Endodermal cell (in vitro differentiated cells): ENCODE measurements at places on chromosomes 6 and 20.

DNA sequence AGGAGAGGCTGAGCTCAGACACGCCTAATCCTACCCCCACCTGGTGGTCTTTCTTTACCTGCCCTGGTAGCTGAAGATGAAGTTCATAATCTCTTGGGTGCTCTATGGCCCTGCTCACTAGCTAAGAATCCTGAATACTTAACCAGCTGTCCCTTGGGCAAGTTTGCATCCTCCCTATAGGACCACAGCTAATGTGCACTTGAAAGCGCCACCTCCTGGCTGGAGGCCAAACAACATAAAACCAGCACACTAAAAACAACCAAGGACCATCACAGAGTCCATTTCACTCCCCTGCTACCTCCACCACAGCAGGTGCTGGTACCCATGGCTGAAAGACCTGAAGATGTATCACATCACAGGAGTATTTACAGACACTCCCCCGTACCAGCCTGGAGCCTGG lies 155.5 kb upstream of the SLC24A3 start:
- DNase-seq, result peak; percentile 66

DNA sequence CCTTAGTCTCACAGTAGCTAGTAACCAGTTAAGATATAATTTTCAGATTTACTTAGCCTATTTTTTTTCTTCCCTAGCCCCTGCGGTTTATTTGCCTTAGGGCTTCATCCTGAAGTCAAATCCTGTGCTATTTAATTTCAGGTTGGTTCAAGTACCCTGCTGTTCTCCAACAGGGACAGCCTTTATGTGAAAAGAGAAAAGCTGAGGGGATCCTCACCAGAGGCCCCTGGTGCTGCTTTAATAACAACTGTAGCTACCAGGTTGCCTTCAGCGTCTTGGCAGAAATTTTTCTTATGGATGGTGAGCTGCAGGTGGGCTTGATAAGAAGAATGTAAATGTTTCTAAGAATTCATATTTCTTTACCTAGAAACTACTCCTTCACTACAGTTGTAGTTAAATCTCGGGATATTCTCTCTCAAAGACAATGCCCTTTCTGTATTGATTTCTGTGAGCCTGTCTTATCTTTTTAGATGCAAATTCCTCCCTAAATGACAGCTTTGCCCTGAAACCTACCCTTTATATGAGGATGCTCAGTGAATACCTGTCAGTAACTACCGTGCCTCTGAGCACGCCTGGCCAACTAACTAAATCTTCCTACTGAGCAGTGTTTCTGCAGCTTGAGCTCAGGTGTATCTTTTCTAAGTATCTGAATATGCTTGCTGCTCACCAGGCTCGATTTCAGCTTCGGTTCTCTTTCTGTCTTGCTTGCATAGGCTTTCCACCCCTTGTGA lies 320.5 kb downstream of the MMUT start:
- DNase-seq, result peak; percentile 55

DNA sequence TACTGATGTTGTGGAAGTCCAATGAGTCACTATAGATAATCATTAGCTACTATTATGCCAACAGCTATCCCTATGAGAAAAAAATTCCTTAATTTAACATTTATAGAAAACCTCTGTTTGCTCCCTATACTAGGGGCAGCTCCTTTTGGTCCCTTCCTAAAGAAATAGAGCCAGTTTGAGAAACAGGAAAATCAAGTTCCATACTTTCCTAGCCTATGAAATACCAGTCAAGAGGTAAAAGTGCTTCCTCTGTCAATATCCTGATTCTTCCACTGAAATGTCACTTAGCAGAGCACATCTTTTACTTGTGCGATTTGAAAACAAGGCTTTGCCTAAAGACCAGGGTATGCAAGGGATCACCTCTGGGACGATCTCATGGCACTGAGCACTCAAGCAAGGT lies 14.5 kb upstream of the TRIM39 start:
- no peak for DNase-seq

DNA sequence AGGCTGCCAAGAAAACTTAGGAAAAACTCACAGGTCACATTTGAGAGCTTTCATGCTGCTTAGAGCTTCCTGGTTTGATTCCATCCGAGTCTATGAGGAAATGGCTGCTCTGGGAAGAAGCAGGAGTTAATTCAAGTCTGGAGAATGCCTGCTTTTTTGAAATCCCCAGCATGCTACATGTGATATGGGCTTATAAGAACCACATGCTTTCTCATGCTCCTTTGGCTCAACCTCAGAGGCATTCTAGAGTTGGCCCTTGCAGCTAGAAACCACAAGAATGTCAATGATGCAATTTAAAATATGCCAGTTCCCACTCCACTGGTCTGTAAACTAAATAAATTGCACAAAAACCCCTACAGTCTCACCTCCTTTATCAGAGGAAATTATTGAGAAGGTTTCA lies 142.9 kb upstream of the OLIG3 start:
- no peak for DNase-seq

GRCh38 chr6:38375341-38375740 lies 264.4 kb downstream of the BTBD9 start:
- no peak for DNase-seq

GRCh38 chr6:2434116-2434515 lies 188.7 kb upstream of the GMDS start:
- no peak for DNase-seq
